Chondrocyte (in vitro differentiated cells): ENCODE measurements at places on chromosomes 16 and 17. TPM values are rescaled to one million over a fixed set of nuclear protein-coding genes. Genes with fewer than 3 reads are reported as not detected.

DNA sequence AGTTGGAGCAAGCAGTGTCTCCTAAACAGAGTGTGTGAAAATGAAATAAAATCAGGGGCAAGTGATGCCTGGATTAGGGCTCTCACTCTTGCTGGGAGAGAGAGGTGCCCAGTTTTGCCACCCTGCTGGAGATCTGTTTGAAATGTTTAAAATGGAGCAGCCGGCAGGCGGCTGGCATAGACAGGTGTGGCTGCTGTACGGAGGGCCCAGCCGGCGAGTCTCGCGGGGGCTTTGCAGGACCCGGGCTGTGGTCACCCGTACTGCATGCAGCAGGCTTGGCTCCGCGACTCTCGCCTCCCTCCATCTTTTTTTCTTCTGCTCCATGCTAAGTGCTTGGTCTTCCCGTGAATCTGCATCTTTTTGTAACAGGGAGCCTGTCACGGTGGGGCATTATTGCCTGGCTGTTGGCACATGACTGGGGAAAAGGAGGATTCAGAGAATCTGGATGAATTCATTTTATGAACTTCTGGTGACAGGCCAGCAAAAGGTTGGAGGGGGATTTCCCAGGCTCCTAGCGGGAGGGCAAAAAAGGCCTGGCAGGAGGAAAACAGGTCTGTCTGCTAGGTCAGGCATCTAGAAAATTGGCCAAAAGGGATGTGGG lies 1.8 kb downstream of the ZNRF1 start:
- no peak for DNase-seq

GRCh38 chr16:8083560-8083959 lies 506.8 kb downstream of the TMEM114 start:
- DNase-seq, result no peak

DNA sequence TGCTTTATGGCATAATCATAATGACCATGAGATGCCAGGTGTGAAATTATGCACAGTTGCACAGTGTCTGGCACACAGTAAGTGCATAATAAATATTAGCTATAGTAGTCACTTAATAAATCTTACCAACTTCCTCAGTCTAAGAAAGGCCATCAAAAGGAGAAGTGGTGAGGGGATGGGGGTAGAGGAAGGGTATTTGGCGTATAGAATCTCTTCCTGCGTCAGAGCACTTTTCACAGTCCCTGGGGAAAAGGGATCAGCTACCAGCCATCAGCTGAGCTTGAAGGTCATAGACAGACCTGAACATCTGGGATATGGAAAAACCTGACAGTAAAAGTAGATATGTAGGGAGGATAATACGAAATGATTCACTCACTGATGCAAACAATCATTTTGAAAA lies 5.8 kb downstream of the CRHR1 start:
- DNase-seq, result no peak

- DNase-seq, result no peak
These were observed 3.2 kb downstream of the CD7 start for GRCh38 chr17:82314012-82314726.

DNA sequence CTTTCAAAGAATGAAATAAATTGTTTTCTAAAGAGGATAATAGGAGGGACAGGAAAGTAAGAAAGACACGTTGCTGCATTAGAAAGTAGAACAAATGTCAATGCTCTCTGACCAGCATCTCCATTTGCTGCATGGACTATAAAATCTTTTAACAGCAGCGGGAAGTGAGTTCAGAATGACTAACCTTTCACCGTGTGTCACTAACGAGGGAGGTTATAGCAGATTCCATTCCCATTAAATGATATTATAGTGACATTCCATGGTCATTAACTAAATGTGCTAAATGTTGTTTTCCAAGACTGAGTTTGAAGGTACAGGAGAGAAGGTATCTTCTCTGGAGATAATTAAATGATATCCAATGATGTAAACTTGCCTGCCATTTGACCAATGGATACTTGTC lies 127.1 kb upstream of the HS3ST3A1 start:
- no peak for DNase-seq

DNA sequence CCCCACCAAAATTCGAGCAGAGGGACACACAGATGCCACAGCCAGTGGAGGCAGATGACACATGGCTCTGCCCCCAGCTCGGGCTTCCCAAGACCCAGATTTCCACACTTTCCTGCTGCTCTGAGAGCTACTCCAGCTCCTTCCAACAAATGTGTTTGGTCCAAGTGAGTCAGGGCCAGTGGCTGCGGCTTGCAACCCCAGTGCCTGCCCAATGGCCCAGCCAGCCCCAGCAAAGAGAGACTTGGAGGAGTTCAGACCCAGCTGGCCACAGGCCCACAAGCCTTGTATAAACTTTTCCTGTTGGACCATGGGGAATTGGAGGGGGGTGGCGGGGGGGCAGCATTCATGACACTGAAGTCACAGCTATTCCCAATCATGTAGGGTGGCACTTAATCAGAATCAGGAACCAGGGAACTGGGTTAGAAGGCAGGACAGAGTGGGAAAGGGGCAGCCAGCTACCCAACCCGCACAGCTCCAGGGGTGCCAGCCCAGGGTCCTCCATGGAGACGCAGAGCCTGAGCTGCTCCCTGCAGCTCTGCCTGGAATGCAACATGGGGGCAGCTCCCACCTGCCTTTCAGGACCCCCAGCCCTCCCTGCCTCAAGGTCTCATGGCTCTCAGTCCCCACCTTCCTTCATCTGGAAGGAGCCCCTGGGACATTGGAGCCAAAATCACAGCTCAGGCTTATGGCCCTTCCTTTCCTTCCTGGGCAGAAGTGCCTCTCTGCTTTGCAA lies 17.5 kb upstream of the C16orf78 start:
- DNase-seq, result no peak

DNA sequence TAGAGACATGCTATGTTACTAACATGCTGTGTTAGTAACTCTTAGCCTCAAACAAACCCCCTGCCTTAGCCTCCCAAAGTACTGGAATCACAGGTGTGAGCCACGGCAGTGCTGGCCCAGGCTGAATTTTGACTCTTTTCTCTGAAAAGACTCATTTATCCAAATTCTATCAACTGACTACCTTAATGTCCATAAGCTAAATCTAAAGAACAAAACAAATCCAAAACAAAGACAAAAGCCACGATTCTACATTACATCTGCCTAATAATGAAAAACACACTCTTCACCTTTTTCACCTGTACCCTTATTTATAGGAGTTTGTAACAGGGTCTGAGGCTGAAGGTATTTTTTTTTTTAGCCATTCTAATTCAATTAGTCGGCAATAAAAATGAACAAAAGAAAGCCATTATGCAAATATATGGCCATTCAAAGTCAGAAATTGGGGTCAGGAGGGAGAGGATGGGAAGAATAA lies 432.5 kb downstream of the RBFOX1 start:
- DNase-seq, result no peak

DNA sequence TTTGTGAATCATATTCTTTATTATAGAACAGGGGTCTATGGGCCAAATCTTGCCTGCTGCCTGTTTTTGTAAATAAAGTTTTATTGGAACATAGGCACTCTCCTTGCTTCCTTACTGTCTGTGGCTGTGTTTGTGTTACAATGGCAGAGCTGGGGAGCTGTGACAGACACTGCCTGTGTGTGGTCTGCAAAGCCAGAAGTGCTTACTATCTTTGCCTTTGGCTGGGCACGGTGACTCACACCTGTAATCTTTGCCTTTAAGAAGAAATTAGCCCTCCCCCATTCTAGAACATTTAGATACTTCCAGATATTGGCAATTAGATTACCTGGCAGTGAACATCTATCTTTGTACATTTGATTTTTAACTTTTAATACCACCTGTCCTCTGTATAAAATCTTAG lies 308.3 kb downstream of the FOXL1 start:
- no peak for DNase-seq

DNA sequence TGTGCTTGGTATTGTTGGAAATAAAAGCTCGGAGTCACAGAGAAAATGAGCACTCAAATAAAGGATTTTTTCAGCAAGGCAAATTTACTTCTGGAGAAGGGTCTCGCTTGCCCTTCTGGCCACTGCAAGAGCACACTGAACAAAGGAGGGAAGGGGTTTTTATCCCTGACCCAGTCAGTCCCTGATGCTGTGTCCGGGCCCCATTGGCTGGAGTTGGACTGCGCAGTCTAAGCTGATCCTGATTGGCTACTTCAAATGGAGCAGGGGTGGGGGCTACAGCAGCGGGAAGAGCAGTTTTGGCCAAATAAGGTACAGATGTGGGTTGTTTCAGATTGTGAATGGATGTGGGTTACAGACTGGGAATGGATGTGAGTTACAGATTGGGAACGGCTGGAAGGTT lies 4.3 kb upstream of the NLRP1 start:
- DNase-seq, result no peak

- no peak for DNase-seq
These were observed 29.9 kb downstream of the BAIAP2 start for GRCh38 chr17:81064678-81065475.

GRCh38 chr16:23330583-23331249 lies 28.6 kb downstream of the SCNN1B start:
- no peak for DNase-seq

DNA sequence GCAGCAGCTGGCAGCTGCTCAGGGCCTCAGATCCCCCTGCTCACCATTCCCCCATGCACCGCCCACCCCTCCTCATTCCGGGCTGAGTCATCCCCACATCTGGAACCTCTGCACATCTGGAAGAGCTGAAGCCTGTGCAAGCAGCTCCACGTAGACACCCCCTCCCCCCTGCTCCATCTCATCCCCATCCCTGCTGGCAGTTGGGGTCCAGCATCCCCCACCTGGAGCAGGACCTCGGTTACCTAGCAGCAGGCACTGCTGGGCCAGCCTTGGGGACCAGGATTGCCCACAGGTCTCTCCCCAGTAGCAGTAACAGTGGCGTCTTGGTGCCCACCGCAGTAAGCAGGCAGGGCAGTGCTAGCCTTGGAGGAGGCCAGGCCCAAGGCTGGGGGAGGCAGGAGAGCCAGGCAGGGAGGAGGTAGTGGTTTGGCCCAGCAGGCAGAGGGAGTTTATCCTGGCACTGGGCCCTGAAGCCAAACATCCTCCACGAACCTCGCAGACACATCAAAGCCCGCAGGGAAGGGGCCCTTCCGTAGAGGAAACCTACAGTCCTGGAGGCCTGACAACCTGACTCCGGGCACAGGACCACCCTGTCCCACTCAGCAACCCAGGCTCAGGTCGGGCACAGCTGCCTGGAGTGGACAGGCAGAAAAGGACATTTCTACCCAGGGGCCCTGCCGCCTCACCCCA lies 7.7 kb upstream of the TMEM92 start:
- peak; percentile 96 for DNase-seq

DNA sequence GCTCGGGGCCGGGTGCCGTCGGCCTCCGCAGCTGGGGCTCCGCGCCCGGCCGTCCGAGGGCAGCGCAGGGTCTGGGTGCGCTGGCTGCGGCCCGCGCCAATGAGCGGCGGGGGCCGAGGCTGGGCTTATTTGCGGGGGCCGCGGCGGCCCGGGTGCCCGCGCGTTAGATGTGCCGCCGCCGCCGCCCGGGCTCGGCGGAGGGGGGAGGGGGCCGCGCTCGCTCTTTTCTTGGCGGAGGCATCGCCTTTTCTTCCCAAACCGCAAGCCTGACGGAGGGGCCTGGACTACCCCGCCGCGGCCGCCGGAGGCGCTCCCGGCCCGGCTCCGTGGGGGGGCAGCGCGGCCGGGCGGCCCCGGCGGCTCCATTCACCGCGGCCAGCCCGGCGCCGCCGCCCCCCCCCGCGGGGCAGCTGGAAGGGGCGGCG lies at the start of gene NOTUM:
Gene NOTUM, minus strand, starts transcription at position 101 of the 425 bp plus-strand sequence. CDS start 278 bp downstream, outside the sequence.
- no peak for DNase-seq

- no peak for DNase-seq
These were observed 29.7 kb upstream of the IRX3 start for GRCh38 chr16:54316095-54316889.

DNA sequence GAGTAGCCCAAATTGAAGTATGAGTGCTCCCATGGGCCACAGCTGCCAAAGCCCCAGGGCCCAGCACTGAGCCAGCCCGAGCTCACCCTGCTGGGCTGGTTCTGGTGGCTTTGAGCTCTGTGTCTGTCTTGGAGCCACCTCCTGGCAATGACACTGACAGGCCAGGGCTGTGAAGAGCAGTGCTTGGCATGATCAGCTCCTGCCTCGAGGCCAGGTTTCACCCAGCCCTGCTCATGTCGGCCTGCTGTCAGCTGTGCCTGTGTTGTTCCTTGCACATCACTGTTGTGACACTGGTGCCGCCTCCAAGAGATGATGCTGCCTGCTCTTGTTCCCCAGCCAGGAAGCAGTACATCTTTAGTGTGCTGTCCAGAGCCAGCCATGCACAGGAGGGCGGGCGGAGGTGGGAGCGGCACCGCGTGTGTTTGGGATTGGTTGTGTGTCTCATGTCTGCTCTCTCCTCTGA lies 26.0 kb downstream of the PLD6 start:
- DNase-seq, result no peak

DNA sequence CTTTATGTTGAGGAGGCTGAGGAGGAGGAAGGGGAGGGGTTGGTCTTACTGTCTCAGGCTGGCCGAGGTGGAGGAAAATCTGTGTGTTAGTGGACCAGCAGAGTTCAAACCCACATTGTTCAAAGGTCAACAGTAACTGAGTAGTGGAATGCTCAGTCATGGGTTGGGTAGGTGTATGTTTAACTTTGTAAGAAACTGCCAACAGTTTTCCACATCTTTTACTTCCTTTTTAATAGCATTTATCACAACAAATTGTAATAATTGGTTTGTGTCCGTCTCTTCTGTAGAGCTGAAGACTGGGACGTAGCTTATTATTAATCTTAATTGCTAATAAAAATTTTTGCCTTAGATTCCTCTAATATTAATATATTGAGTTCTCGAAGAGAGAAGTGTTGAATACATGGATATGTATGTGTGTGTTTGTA lies 5.3 kb downstream of the ATP6V0A1 start:
- DNase-seq, result no peak

GRCh38 chr16:72996291-72997062 lies 51.5 kb downstream of the ZFHX3 start:
- no peak for DNase-seq

DNA sequence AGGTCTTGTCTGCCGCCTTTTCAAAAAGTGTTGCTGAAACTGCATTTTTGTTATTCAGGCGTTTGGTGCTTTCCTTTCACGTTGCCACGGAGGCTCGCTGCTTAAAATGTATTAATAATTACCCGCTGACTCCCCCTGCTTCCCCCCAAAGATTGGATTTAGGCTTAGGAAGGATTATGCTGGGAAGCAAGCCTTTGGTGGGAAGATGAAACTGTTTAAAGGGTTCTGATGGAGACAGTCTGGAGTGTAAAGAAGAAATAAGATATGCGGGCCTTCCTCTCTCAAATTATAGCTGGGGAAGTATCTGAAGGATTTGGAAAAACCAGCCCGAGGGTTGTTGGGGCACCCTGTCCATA lies 1.1 kb downstream of the KSR1 start:
- DNase-seq, result no peak

- no peak for DNase-seq
These were observed 96.2 kb downstream of the PRKCA start for GRCh38 chr17:66398617-66399016.

DNA sequence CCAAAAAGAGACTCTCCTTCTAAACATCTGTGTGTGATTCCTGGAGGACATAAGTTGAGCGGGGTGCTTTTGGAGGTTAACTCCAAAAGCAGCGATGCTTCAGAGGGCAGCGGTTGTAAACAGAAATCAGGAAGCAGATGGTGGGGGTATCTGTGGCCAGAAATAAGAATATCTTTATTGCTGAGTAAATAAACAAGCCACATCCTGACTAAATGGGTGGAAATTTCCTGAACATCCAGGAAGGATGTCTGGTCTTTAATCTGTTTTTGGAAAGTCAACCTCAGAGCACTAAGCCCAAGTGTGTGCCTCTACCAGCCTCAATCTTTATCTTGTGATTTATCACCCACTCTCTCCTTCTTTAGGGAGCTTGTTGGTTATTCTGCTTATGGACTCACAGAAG lies 123.3 kb downstream of the CDH13 start:
- DNase-seq, result no peak

CDH13 gene
- total RNA-seq, result 28.1 to 49.3 TPM (median 45.1 TPM) in 3 replicates

USH1G gene
- total RNA-seq, result not detected in 3 replicates

TBC1D3I gene
- total RNA-seq, result 0.58 to 0.60 TPM in 2 of 3 replicates, not detected in the other

PNMT gene
- total RNA-seq, result 0.22 to 2.7 TPM (median 0.46 TPM) in 3 replicates

RAB11FIP3 gene
- total RNA-seq, result 41.9 to 52.4 TPM (median 45.1 TPM) in 3 replicates

GAS7 gene
- 6.1 to 15.6 TPM (median 6.9 TPM) in 3 replicates for total RNA-seq
